Activated CD8-positive, alpha-beta memory T cell treated with anti-CD3 and anti-CD28 coated beads for 4 hours (primary cell): ENCODE measurements at places on chromosomes 16 and 17.

DNA sequence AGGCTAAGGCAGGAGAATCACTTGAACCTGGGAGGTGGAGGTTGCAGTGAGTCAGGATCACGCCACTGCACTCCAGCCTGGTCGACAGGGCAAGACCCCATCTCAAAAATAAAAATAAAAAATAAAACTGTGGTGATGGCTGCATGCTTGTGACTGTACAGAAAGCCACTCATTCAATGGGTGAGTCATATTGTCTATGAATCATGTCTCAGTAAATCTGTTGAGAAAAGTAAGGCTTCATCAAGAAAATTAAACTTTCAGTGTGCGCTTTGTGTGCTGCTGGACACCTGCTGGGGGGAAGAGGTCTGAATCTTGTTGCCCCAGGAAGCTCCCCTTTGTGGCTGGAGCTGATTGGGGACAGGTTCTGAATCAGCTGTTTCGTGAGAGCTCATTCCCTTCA, 11.3 kb downstream of the NUBP1 start:
- no peak for DNase-seq

DNA sequence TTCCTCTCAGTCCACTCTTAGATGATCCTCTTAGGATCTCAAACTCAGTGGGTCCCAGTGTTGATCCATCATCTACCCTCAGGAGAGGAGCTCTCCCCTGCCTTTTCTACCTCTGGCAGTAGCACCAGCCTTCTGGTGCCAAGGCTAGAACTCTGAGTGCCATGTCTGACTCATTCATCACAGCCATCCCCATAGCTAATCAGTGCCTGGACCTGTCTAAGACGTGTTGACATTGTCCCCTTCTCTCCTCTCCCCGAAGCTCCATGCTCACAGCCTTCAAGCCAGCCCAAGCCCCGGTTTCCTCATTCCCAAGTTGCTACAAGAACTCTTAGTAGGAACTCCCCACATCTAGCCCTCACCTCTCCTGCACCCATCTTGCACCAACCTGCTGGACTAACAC, 73.5 kb upstream of the GRIN2A start:
- no peak for DNase-seq

DNA sequence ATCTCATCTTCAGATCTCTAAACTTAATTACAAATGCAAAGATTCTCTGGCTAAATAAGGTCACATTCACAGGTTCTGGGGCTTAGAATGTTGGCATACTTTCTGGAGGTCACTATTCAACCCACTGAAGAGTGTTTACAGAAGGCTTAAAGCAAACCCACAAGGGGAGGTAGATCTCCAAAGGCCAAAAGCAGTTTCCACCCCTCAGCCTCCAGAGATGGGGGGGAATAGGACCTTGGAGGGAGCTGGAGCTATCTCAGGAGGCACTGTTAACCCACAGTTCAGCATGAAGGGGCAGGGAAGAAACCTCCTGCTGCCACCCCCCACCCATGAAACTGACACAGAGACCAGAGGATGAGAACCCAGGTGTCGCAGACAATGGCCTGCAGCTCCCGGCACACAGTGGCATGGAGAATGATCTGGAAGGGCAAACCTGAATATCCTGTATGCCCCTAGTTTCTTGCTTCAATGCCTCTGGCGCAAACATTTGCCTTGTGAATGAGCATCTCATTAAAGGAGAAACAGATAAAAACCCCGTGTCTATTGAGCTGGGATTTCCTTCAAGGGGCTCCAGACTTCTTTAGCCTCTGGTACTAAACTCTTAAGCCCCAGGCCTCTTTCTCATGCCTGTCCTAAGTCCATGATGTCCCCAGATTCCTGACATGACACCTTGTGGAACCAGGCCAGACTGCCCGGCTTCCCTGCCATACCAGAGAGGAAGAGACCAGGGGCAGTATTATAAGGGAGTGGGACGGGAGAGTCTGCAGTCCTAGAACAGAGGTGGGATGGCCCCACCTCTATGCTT, 103.1 kb upstream of the CDH5 start:
- no peak for DNase-seq

- no peak for DNase-seq
Measured at GRCh38 chr17:51035431-51035830, 85.2 kb downstream of the SPAG9 start.

DNA sequence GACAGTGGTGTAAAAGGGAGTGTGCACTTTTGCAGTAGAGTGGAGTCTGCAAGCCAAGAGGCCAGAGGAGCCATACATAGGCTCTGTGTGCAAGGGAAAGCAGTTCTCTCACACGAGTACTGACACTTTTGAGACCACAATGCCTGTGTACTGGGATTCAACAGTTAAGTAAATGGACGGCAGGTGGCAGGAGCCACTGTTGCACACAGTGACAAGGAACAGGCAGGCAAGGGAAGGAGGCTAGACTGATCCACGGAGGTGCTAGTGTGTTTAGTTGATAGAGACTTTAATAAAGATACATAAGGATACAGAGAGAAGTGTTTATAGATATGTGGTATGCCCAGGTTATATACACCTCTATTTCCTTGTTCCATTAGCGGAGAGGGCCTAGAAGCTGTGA, 67.0 kb downstream of the MPRIP start:
- no peak for DNase-seq

DNA sequence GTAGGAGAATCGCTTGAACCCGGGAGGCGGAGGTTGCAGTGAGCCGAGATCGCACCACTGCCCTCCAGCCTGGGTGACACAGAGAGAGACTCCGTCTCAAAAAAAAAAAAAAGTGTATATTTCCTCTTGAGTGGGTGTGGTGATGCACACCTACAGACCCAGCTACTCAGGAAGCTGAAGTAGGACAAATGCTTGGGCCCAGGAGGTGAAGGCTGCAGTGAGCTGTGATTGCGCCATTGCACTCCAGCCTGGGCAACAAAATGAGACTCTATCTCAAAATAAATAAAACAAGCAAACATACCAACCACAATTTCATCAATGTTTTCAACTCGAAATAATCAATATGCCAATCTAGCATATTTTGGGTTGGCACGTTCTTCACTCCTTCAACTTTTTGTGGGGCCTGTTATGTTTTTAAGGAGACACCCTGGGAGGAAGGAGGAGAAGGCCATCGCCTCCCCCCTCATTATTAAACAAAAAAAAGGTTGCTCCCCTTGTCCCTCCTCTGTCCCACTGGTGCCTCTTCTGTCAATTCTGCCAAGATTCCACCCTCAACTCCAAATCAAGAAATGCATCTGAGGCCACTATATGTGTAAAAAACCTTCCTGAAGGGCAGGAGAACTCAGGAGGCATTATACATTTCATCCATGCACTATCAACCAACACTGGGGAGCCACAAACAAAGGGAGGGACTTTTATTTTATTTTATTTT, 52.4 kb upstream of the ATF7IP2 start:
- no peak for DNase-seq

DNA sequence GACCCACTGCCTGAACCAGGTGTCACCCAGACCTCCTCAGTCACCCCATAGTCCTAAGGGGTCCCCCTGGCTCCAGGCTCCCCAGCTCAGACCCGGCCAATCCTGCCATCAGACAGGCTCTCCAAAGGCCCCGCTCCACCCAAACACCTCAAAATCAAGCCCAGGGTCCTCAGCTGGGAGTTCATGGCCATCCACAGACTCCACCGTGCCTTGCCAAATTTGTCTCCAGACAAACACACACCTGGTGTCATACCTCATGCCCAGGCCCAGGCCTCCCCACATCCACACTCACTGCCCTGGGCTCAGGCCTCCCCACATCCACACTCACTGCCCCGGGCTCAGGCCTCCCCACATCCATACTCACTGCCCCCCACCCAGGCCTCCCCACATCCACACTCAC, 12.5 kb downstream of the RPH3AL start:
- no peak for DNase-seq

DNA sequence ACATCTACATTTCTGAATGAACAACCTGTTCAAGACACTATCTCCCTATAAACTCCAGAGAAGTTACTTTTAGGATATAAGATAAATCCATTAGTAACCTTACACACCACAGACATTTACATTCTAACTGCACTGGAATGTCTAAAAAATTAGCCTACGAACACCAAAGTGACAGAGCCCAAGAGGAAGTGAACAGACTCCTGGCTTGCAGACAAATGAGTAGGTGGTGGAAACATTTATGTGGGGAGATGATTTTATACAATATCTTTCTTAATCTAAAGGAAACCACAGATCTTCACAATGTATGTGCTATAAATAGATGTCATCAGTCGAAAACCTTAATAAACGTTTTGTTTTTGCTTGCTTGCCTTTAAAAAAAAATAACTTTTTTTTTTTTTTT, 18.8 kb downstream of the ZNF652 start:
- no peak for DNase-seq

DNA sequence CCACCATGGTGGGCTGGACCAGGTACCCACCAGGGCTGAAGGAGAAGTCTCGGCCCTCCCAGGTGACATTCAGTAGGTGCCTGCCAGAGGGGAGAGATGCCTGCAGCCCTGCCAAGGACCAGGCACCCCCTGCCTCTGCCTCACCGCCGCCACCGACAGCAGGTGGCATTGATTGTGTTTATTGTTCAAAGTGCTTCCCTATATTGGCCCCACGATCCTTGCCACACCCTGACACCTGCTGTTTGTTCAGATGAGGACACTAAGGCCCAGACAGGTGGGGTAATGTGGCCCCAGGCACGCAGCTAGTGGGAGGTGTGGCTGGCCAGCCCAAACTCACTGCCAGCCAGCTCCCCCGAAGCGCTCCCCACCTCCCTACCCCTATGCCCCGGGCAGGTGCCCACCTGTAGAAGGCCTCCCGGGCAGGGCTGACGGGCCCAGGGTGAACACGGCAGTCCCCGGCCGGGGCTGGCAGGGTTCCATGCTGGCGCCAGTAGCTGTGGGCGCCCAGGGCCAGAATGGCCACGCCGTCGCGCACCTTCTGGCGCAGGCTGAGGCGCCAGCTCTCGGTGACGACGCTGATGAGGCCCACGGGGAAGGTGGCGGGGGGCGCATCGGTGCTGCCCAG, 8.0 kb downstream of the GRIN2C start:
- DNase-seq, result no peak

GRCh38 chr16:85125570-85126393, 13.5 kb upstream of the CIBAR2 start:
- DNase-seq, result no peak

DNA sequence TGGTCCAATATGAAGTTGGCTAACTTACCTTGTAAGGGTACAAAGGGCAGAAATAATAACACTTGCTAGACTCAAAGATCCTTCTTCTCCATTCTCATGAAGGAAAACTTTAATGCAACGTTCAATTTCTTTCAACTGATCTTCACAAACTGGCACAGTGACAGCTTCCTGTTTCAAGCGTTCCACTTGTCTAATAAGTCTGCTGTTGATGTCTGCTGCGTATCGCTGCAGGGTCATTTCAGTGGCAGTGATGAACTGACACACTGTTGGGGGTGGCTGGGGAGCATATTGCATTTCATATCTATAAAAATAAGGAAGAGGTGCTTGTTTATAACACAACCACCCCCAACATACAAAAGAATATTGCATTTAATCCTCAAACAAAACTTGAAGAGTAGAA, 33.5 kb upstream of the ARL6IP1 start:
- no peak for DNase-seq

GRCh38 chr17:27485716-27486495, 29.7 kb downstream of the KSR1 start:
- no peak for DNase-seq

DNA sequence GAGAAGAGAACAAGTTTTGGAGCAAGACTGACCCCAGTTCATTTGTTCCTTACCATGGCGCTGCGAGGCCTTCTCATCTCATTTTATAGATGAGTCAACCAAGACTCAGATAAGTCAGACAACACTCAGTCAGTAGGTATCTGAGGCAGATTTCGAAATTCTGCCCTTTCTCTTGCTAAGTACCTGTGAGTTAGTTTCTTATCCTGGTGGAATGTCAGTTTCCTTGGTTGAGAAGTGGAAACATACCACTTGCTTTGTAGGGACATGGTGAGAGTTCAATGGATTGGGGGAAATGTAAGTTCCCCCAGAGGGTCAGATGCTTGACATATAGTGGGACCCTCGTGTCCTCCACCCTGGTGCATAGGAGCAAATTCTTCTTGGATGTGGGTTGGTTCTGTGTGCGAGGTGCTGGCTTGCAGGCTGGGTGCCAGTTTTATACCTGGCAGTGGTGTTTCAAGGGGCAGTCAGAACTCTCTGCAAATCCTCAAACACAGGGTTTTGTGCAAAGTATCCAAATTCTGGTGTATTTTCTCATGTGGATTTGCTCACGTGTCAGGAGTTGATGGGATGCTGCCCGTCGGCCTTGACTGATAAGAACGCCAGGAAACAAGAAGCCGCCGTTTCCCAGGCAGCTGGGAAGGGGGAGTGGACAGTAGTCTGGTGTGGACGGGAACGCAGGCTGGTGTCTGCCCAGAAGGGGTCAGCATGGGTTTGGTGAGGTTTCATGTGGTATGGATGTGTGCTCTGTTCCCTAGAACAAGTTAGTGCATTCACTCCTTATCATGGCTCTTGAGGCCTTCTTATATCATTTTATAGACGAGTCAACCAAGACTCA, 61.1 kb upstream of the CIBAR2 start:
- DNase-seq, result no peak

- no peak for DNase-seq
Measured at GRCh38 chr17:51706093-51706492, 445.7 kb downstream of the UTP18 start.

- no peak for DNase-seq
Measured at GRCh38 chr17:64172510-64172909, 42.6 kb upstream of the ERN1 start.

GRCh38 chr17:17570140-17570797, 21.2 kb downstream of the PEMT start:
- no peak for DNase-seq

DNA sequence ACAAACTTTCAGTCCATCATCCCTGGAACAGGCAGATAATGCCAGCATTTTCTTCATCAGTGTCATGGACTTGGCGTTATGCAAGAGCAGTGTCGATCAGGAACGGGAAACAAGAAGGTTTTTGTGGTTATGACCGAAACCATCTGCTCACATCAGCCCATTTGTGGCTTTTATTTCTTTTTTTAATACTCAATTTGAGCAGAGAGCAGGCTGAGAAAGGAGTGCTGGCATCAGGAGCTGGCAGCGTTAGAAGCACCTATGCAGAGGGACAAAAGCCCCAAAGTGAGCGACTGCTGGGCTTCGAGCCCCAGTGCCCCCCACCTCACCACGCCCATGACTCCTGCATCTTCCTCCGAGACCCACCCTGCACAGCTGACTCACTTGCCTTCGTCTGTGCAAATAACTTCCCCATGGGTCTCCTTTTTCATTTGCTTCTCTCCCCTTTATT, 16.2 kb upstream of the CD300E start:
- no peak for DNase-seq

DNA sequence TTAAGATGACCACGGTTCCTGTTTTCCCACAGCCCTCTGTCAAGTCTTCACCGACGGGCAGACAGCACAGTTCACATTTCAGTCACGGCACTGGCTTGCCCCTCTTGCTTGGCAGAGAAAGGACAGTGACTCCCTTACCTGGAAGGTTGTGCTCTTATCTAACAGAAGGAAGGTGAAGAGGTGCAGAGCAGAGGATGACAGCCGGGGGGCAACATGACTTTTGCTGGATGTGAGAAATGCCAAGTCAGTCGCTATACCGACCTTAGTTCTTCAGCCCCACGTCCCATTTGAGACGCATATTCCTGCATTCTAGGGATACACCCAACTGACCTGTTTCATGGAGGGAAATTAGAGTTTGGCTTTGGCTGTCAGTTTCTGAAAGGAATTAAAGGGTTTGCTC, 492.3 kb downstream of the NPIPA7 start:
- DNase-seq, result no peak

GRCh38 chr16:80852261-80852872, 48.0 kb upstream of the CDYL2 start:
- DNase-seq, result no peak
